ENCODE measurements at places on chromosomes 6 and 20. TPM values are rescaled to one million over a fixed set of nuclear protein-coding genes. Genes with fewer than 3 reads are reported as not detected.

EPB41L1 gene
- total RNA-seq = 0.30 TPM

KIZ gene
- total RNA-seq = 33.7 TPM

SLC22A16 gene
- not detected for total RNA-seq

GRCh38 chr6:149636124-149636523, 12.4 kb downstream of the KATNA1 start:
- no peaks in the 10 kb centered on the region for H3K36me3 ChIP-seq
- no peak overlapping the region for H3K4me3 ChIP-seq
- H3K27me3 ChIP-seq = no peaks in the 10 kb centered on the region
- DNase-seq = no peak
- H3K27ac ChIP-seq = no peak overlapping the region
- no peaks in the 10 kb centered on the region for H3K4me1 ChIP-seq

NOL7 gene
- 62.1 TPM for total RNA-seq

DNA sequence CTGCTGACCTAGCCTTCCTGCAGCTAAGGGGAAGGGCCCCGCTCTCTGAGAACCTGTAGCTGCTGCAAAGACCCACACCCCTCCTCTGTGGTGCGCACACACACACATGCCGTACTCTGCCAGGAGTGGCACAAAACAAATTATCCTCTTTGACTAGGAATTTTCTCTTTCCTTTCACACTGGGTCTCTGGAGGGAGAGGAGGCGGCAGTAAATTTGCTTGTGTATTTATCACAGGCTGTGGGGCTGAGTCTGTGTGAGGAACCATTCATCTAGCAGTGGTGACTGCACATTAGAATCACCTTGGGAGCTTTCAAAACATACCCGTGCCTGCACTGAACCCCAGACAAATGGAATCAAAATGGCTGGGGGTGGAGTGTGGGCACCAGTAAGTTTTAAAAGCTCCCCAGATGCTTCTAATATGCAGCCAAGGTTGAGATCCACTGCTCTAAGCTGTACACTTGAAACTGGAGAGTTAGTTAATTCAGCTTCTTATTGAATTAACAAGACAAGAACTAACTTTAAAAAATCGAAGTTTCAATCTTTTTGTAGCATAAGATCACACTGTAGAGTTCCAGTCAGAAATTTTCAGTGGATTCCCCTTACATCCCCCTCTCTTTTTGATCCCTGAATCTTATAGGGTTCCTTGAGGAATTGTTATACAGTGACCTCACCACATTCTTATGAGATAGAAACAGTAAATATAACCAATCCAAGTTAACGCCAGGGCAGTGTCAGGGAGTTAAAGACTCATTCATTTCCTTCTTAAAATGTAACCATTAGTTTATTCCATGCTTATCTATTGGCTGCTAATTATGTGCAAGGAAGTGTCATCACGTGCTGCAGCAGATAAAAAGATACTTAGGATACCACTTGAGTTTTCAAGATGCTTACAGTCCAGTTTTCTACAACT, 29.8 kb upstream of the GMDS start:
- H3K4me3 ChIP-seq = no peak overlapping the region
- H3K36me3 ChIP-seq = no peaks in the 10 kb centered on the region
- H3K27me3 ChIP-seq = no peaks in the 10 kb centered on the region
- H3K27ac ChIP-seq = no peak overlapping the region

- DNase-seq = no peak
- no peak overlapping the region for H3K27ac ChIP-seq
- no peak overlapping the region for H3K4me3 ChIP-seq
- no peaks in the 10 kb centered on the region for H3K36me3 ChIP-seq
- no peaks in the 10 kb centered on the region for H3K27me3 ChIP-seq
- no peaks in the 10 kb centered on the region for H3K4me1 ChIP-seq
Observed at GRCh38 chr6:140271759-140272377, 897.4 kb upstream of the CITED2 start.

SUMO4 gene
- 6.8 TPM for total RNA-seq

KCNQ5 gene
- total RNA-seq = 4.2 TPM

DNA sequence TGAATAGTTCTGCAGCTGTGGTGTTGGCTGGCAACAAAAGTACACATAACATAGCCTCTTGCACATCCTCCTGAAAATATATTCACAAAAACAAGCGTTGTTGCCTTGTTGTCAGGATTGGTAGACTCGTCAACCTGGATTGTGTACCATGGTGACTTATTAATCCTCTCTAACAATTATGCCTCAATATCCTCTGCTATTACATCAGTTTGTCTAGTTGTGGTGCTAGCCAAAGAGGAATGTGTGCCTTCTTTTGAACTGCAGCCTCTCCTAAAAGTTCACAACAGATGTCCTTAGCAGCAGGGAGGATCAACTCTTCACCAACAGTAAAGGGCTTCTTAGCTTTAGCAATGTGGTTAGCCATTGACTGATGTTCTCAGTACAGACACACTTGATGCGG, 3.6 kb upstream of the SF3B5 start:
- H3K27me3 ChIP-seq = no peaks in the 10 kb centered on the region
- no peak overlapping the region for H3K27ac ChIP-seq
- H3K4me3 ChIP-seq = no peak overlapping the region
- no peaks in the 10 kb centered on the region for H3K36me3 ChIP-seq
- peaks cover 10% of the 10 kb centered on the region for H3K4me1 ChIP-seq
- DNase-seq = no peak

MAPK13 gene
- total RNA-seq = 30.4 TPM

DNA sequence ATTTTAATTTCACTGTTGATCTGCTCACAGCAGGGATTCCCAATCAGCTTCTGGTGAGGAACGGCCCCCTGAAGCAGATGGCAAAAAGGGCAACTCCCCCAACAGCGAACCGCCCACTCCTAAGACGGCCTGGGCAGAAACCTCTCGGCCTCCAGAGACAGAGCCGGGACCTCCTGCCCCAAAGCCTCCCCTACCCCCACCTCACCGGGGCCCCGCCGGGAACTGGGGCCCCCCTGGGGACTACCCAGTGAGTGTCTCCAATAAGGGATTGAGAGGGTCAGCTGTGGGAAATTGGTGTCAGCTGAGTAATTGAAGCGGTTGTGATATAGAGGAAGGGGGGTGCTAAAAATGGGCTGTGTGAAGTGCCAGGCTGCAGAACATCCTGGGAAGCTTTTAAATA, 6.4 kb downstream of the PRRC2A start:
- H3K4me1 ChIP-seq = peaks cover 8% of the 10 kb centered on the region
- H3K27ac ChIP-seq = no peak overlapping the region
- H3K36me3 ChIP-seq = peaks cover 91% of the 10 kb centered on the region
- H3K4me3 ChIP-seq = no peak overlapping the region
- no peaks in the 10 kb centered on the region for H3K27me3 ChIP-seq

GRCh38 chr6:101083533-101084175, 202.5 kb upstream of the ASCC3 start:
- H3K27ac ChIP-seq = no peak overlapping the region
- no peaks in the 10 kb centered on the region for H3K4me1 ChIP-seq
- H3K27me3 ChIP-seq = no peaks in the 10 kb centered on the region
- no peak for DNase-seq
- no peaks in the 10 kb centered on the region for H3K36me3 ChIP-seq

FLRT3 gene
- total RNA-seq = not detected

CTCFL gene
- not detected for total RNA-seq

HUS1B gene
- total RNA-seq = 0.78 TPM

ESR1 gene
- total RNA-seq = 3.6 TPM

ABRACL gene
- total RNA-seq = 103 TPM

DNA sequence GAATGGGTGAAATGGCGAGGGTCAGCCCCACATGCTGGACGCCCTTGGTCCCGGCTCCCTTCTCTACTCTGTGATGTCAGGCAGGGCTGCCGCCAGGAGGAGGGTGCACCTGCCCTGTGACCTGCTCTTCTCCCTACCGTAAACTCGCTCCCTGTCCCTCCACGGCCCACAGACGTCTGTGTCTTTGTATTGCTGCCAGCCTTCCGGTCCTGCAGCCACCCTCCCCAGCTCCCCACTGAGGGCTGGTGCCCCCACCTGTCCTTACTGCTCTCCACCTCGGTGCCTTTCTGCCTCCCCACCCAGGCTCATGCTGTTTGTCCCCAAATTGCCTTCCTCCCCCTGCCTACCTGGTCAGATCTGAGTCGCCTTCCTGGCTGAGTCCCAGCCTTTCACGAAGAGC, 4.1 kb upstream of the CCR6 start:
- H3K4me3 ChIP-seq = no peak overlapping the region
- H3K4me1 ChIP-seq = peaks cover 85% of the 10 kb centered on the region

DNA sequence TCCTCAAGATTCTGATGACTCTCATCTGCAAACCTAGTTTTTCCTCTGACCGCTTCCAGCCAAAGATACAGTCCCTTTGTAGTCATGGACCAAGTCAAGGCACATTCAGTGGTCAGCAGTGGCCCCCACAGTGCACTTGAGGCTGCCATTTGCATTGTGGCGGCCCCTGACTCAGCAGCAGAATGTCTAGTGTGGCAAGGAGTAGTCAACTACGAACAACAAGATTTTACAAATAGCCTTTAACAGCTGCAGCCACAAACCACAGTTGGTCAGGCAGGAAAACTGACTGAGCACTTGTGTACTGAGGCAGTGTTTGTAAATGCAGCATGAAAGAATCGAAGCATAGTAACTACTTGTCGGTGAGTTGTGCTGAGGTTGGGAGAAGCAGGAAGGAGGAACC, 49.6 kb downstream of the SLC2A12 start:
- DNase-seq = no peak
- H3K4me3 ChIP-seq = no peak overlapping the region
- no peaks in the 10 kb centered on the region for H3K27me3 ChIP-seq

DNA sequence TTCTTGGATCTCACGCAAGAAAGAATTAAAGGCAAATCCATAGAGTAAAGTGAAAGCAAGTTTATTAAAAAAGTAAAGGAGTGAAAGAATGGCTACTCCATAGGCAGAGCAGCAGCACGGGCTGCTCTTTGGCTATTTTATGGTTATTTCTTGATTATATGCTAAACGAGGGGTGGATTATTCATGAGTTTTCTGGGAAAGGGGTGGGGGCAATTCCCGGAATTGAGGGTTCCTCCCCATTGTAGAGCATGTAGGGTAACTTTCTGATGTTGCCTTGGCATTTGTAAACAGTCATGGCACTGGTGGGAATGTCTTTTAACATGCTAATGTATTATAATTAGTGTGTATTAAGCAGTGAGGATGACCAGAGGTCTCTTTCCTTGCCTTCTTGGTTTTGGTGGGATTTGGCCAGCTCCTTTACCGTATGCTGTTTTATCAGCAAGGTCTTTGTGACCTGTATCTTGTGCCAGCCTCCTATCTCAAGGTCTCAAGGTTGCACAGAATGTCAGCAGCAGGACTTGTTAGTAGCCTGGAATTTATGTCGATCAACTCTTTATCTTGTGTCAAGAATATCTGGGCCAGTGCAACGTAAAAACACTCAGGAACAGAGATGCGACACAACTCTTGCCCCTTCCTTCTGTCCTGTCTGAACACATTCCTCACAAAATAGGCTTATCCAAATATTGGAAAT, 931.4 kb downstream of the QKI start:
- no peak for DNase-seq
- no peaks in the 10 kb centered on the region for H3K27me3 ChIP-seq
- H3K27ac ChIP-seq = no peak overlapping the region
- H3K4me3 ChIP-seq = no peak overlapping the region
- H3K4me1 ChIP-seq = no peaks in the 10 kb centered on the region
- no peaks in the 10 kb centered on the region for H3K36me3 ChIP-seq

MYL9 gene
- not detected for total RNA-seq

All from CD4-positive, alpha-beta memory T cell (primary cell).